Stimulated activated CD4-positive, alpha-beta T cell treated with anti-CD3 and anti-CD28 coated beads, TNF-alpha, amount 100 ng/mL, for 1 hour (primary cell): ENCODE measurements at places on chromosomes 12 and 14.

- no peak for DNase-seq
These were observed 8.1 kb upstream of the IRF2BPL start for GRCh38 chr14:77036484-77037214.

- DNase-seq: peak; percentile 15
These were observed 43.6 kb upstream of the ANO2 start for GRCh38 chr12:5988659-5989116.

- DNase-seq: no peak
These were observed 269.9 kb downstream of the ADAMTS20 start for GRCh38 chr12:43282106-43282505.

GRCh38 chr12:98179151-98179550 is 336.2 kb upstream of the TMPO start:
- DNase-seq: no peak

- DNase-seq: no peak
These were observed 881 bp upstream of the PUS1 start for GRCh38 chr12:131928080-131928710.

DNA sequence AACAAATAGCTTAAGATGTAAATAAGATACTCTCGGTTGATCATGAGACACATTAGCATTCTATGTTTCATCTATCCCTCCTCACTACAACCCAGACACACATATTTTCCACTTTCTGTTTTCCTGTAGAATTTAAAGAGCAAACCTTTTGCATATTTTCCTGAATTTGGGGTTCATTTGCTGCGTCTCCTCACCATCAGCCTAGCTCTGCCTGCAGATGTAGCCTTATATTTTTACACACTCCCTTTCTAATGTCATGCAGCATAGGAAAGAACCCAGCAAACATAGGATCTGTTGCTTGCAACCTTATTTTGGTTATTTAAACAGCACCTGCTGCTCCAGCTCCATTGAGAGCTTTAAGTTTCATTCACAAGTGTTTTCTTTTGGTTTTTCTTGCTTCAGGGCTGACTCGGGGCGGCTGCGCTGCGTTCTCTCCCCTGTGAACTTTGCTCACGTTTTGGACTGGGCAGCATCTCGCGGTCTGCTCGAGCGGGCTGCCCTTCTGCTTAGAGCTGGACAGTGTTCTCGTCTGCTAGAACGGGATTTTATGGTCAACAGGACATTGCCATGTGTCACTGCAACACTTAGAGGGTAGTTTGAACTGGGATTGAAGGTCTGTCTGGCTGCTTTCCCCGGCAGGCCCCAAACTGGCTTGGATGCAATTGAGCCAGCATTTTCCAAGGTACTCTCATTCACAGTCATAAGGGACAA is 57.8 kb upstream of the VRK1 start:
- DNase-seq: no peak
